Aortic smooth muscle cell (primary cell): ENCODE measurements at places on chromosomes 6 and 20. TPM values are rescaled to one million over a fixed set of nuclear protein-coding genes. Genes with fewer than 3 reads are reported as not detected.

The FITM2 gene
- total RNA-seq: 8.2 and 8.5 TPM in 2 replicates

The BMP6 gene
- 5.4 and 7.9 TPM in 2 replicates for total RNA-seq

The ENPP5 gene
- total RNA-seq: 0.87 and 4.5 TPM in 2 replicates

The HLA-DOB gene
- 0.13 TPM in 1 of 2 replicates, not detected in the other for total RNA-seq

The OR2H1 gene
- not detected in 2 replicates for total RNA-seq

The BPI gene
- total RNA-seq: 0.50 and 0.79 TPM in 2 replicates

The GRM4 gene
- total RNA-seq: under 0.01 TPM in 1 of 2 replicates, not detected in the other

The TM9SF4 gene
- total RNA-seq: 24.3 TPM in 2 replicates

The MYLK4 gene
- total RNA-seq: 0.53 and 0.87 TPM in 2 replicates
